ENCODE measurements at places on chromosomes 16 and 17.
A peak's percentile ranks its signal among the peaks of the same experiment; 100 is the strongest.

- DNase-seq = peak; percentile 63
Observed at GRCh38 chr17:59105852-59106462, 723 bp downstream of the TRIM37 start.

GRCh38 chr16:3907586-3907985, 27.1 kb upstream of the CREBBP start:
- DNase-seq = no peak

- no peak for DNase-seq
Observed at GRCh38 chr16:22161999-22162655, at the start of gene SDR42E2. SDR42E2 (plus strand) TSS chr16:22162506; CDS start chr16:22165583, 3,077 bp downstream.

DNA sequence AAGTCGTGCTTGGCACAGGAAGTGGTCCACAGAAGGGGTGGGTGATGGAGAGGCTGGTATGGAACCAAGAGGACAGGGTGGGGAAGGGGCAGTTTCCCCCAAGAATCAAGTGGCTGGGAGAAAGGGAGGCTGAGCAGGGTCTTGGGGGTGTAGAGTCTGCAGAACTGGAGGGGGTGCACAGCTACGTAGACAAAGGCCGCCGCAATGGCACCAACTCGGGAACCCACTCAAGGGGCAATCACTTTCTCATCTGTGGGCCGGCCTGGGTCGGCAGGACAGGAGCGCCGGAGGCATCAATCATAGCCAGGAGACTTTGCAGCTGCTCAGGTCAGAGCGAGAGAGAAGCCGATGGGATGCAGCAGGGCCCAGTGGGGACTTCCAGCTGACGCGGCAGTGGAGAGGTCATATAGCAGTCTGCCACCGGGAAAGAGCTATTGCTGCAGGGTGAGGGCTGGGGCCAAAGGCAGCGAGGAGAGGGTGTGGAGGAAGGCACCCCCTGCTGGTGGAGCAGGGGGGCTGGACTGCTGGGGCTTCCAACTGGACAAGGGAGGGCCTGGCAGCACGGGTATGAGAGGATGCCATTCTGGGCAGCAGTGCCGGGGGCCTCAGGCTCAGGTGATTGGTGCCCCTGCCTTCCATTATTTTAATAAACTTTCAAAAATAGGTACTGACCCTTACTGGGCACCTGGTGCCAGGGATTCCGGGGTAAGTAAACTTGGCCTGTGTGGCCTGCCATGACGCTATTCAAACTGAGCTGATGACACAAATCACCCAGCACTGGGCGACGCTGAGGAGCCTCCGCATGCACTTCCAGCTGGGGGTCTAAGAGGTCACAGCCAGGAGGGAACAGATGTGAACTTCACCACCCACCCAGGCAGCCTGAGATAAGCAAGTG, 52.5 kb upstream of the MTSS2 start:
- no peak for DNase-seq

DNA sequence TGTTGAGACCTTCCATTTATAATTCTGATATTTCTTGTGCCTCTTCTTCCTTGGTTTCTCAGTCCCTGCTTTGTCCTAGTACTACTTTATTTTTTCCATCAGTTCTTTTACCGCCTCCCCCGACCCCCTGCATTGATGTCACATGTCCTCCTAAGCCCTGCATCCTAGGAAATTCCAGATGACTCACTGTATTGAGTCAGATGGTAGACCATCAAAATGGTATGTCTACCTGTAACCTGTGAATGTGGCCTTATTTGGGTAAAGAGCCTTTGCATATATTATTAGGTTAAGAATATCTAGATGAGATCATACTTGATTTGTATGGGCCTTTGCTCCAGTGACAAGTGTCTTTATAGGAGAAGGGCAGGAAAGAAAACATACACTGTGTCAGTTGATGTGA, 515.3 kb upstream of the CA10 start:
- no peak for DNase-seq

DNA sequence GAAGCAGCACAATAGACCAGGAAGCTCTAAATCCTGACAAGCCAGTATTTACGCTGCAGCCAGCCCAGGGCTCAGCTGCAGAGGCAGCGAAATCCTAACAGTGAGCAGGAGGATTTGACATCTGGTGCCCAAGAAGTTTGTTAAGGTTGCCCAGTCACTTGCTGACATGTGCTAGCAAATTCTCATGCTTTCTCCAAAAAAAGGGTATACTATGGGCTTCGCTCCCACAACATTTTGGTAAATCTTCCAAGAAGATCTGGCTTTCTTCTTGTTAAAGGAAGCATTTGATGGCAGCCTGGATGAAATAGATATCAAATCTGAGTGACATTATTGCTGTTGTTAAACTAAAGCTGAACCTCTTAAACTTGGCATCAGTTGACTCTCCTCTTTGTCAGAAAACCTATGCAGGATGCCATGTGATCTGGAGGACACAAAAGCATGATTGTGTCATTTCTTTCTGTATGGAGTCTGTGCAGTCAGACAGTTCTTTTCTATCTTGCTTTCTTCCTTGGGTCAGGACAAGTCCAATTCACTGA, 949.7 kb upstream of the RBFOX1 start:
- DNase-seq = no peak

GRCh38 chr16:51919736-51920135, 627.2 kb downstream of the TOX3 start:
- no peak for DNase-seq

- no peak for DNase-seq
Observed at GRCh38 chr16:55271945-55272513, 52.0 kb upstream of the IRX6 start.

GRCh38 chr16:4578961-4579530, 22.9 kb downstream of the C16orf96 start:
- no peak for DNase-seq

- no peak for DNase-seq
Observed at GRCh38 chr17:61686113-61686512, 95.1 kb upstream of the NACA2 start.

- DNase-seq = peak; percentile 50
Observed at GRCh38 chr17:78272181-78272913, 40.9 kb downstream of the TMEM235 start.
